ENCODE measurements at places on chromosomes 2 and 18.

- peak; percentile 49 for DNase-seq
Observed at GRCh38 chr2:42492691-42493467, 903 bp downstream of the KCNG3 start.

DNA sequence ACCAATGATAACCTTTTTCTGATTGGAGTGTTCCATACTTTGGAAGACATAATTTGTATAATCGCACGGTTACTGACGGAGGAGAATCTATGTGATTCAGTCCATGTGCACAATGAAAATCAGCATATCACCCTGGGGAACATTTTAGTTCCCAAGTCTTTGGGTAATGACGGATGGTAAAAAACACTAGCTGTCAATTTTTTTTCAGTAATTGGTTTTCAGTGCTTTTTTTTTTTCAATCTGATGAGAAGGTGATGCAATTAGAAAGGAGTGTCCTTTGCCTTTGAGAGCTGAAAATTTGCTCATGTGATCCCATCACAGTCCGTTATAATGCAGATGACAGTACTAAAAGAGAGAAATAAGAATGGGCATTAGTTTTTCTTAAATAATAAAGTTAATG, 51.9 kb upstream of the THOC1 start:
- no peak for DNase-seq

DNA sequence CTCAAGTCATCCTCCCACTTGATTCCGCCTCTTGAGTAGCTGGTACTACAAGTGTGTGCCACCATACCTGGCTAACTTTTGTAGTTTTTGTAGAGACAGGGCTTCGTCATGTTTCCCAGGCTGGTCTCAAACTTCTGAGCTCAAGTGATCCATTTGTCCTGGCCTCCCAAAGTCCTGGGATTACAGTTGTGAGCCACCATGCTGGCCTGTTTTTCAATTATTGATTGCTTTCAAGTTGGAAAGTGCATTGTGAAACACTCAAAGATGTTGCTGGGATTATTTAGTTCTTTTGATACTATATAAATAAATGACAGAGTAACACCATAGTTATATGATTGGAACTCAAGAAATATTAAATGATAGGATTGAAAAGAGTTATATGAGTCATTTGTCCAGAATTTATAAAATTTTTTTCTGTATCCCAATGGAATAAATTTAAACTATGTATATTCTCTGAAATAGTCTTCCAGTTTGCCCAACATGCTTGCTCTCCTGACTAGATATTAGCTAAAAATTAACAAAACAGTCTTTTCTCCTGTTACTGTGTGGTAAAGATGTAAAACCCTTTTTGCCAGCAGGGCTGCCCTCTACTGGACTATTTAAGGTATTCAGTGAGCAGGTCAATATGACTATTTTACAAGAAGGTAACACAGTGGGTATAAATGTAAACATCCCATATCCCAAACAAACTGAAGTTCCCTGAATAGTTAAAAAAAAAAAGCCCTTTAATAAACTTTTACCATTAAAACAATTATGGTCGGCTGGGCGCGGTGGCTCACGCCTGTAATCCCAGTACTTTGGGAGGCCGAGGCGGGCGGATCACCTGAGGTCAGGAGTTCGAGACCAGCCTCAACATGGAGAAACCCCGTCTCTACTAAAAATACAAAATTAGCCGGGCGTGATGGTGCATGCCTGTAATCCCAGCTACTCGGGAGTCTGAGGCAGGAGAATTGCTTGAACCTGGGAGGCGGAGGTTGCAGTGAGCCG, 42.7 kb downstream of the ACSL3 start:
- DNase-seq: peak; percentile 51

DNA sequence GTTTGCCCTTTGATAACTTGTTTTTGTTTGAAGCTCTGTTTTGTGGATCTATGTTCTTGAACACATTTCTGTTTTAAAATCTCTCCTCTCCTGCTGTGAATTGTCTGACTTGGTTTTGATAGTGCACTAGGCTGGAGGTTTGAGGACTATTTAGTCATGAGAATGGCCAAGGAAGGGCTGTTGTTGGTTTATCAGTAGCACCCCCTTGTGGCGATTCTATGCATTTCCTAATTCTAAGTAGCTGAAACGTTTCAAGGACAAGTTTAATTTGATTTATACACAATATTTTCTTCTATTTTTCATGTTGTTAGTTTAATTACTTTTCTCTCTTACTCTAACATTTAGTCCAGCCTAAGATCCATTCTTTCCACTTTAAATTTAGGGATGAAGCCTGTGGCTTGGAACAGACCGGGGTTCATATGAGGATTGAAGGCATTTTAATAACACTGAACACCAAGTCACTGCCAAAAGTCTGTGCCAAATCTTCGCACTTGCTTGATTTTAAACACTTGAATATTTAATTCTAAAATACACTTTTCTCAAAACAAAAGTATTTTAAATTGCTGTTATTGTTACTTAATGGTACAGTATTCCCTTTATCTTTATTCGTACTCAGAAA, 166.0 kb downstream of the SOCS6 start:
- DNase-seq: peak; percentile 59

DNA sequence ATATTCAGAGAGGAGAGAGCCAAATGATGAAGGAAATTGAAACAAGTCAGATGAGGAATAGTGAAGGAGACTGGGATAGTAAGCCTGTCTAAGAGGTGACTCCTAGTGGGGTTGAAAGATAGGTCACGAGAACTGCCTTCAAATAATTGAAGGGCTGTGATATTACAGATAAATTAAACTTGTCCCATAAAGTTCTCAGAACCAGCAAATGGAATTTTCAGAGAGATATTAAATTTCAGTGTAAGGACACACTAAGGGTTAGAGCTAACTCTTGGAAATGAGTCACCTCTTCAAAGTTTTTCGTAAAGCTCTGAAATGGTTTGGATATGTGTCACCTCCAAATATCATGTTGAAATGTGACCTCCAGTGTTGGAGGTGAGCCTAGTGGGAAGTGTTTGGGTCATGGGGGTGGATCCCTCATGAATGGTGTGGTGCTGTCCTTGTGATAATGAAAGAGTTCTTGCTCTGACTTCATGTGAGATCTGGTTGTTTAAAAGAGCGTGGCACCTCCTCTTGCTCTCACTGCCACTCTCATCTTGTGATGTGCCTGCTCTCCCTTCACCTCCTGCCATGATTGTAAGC, 87.3 kb downstream of the BABAM2 start:
- no peak for DNase-seq

- no peak for DNase-seq
Observed at GRCh38 chr18:13409026-13409425, 190.5 kb downstream of the LDLRAD4 start.

DNA sequence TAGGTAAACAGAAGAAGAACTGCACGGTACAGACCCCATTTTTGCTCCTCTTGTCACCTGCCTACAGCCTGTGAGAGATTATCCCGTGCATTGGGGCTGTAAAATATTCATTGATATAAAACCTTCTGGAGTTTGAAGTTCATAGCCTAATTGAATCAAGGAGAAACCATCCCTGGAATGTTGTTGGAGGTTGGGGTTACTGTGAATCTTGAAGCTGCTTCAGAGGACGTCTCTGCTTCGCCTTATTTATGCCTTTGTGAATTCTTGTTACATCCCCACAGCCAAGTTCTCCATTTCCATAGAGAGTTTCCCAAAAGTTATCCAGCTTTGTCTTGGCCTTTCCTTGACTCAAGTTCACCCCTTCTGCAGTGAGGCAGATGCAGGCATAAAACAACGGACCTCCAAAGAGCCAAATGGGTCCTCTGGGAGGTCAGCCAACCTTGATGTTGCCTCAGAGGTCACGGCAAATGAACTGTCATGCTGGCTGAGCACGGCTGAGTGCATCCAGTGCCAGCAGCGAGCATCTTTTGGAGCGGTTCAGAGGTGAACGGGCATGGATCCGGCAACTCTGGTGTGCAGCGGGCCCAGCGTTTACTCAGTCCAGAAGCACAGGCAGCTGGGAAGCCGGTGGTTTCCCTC, 317.6 kb downstream of the PRKCE start:
- DNase-seq: no peak

DNA sequence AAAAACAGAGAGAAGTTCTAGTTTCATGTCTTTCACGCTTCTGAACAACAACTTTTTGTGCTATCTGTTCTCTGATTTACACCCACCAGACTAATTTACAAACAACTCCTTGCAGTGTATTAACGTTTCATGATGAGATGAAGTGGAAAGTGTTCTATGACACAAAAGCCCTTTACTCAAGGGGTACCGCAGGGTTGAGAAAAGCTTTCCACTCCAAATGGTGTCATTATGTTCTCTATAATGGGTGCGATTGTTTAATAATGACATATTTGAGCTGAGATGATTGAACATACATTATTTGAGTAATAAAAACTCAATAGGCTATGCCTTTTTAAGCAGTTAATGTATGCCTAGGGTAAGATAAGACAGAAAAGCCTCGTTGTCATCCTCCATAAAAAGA, 76.3 kb downstream of the ACTR3 start:
- DNase-seq: no peak

GRCh38 chr18:35041815-35042387, 688 bp downstream of the MAPRE2 start:
- peak; percentile 32 for DNase-seq

DNA sequence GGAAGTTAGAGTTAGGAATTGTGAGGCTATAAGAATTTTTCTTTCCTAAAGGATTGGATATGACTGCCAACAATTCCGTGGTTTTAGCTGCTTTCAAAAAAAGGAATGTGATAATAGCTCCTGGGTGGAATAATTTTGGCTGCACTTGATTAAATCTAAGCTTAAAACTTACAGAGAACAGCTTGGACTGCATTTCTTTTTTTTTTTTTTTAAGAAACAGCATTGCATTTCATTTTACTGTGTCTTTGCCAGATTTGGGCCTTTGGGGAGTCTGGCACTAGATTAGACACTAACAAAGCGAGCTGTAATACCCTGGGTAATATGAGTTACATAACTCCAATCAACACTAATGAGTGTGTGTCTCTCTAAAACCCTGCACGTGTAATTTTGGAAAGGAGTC, 37.8 kb upstream of the ZNF397 start:
- DNase-seq: no peak

DNA sequence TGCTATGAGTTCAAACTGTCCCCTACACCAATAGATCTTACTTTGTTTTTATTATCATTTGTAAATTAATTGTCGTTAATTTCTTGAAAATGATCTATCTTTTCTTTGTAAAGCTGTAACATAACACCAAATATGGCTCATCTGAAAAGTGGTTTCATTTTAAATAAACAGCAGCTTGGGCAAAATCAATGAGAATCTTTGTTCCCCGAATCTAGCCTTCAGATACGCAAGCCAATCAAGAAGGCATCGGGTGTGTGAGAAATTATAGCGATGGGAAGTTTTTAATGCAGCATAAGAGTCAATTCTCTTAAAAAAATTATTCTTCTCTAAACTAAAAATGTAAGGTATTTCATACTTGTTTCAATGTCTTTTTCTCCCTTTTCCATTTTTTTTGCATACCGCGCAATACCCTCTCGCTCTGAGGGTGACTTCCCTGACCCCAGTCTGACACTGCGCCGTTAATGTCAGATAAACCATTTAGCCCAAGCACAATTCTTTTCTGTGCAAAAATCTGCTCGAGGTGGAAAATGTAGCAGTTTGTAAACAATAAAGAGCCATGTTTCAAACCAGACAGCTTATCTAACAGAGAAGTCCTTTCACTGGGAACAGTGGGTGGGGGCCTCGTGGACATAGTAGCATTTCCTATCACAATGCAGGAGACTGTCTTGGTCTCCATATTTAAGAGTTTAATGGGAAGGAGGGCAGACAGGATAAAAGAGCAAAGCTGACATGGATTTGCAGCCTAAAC, 129.4 kb downstream of the TCF4 start:
- DNase-seq: no peak

- no peak for DNase-seq
Observed at GRCh38 chr2:191797942-191798876, 48.7 kb downstream of the CAVIN2 start.

- DNase-seq: no peak
Observed at GRCh38 chr2:85324639-85325465, 2.9 kb downstream of the TGOLN2 start.

GRCh38 chr2:96873651-96874096, 3.8 kb upstream of the SEMA4C start:
- DNase-seq: no peak

DNA sequence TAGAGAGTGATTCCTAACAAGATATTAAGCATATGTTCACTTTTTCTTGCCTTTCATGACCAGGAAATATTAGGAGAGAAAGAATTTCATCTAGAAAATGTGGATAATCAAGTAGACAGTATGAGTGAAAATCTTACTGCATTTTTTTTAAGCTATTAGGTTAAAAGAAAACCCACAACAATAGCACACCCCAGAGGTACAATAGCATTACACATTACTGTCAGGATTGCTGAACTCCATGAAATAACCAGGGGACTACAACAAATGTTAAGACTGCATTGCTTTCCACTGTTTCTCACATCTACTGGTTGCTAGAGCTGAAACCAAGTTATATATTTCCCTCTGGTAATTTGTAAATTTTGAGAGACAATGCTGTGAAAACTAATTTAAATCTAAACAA, 33.7 kb downstream of the KLF7 start:
- no peak for DNase-seq

DNA sequence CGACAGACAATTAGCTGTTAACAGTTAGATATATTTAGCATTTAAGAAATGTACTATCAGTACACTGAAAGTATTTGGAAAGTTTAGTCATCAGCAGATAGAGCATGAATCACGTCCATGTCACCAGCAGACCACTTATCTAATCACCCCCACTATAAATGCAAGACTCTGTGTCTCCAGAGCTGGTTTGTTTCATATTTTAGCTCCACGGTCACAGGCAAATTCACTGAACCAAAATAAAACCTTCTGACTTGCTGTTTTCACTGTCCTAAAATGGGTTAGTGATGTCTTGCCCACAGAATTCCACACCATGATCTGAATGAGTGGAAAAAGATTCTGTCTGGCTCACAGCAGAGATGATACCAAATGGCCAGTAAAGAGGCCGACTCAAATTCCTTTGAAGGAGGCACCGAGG, 64.9 kb downstream of the CDH2 start:
- no peak for DNase-seq

DNA sequence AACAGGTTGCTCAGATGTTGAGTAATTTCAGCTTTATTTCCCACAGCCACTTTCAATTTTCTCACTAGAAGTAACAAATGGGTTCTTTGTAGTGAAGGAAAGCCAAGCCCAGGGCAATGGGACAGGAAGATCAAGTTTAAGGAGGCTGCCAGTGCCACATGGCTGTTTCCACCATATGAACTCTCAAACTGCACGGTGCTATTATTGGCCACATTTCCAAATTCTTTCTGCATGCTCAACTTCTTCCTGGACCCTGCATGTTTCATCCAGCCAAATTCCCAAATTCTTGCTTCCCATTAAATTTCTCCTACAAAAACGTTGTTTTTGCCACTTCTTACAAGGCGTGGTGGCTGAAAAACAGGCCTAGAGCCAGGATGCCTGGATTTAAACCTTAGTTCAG, 193.3 kb upstream of the SPHKAP start:
- DNase-seq: no peak

DNA sequence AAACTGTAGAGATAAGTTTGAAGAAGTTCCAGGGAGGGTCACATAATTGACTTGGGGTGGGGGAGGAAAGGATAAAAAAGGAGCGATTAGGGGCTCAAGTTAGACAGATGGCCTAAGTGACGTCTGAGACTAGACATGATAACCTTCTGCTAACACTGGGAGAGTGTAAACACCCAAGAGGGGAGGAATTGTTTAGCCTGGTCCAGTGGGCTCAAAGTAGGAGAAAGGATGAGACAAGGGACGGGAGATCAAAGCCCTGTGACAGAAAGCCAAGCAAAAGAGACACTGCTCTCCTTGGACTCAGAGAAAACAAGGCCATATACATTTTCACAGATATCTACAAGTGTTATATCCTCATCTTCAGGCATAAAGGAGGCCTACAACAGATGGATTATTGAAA, 45.5 kb upstream of the IHH start:
- DNase-seq: no peak

- no peak for DNase-seq
Observed at GRCh38 chr2:86584151-86584913, 21.1 kb upstream of the CHMP3 start.

- no peak for DNase-seq
Observed at GRCh38 chr2:176589287-176589686, 320.0 kb downstream of the MTX2 start.

All from activated CD4-positive, alpha-beta T cell treated with anti-CD3 and anti-CD28 coated beads, Interleukin-2, amount 10 ng/mL, durations not matched to agents 7 days and 5 days (primary cell).